Activated T-cell treated with anti-CD3 and anti-CD28 coated beads, Interleukin-2, amount 50 U/mL, for 72 hours (primary cell): ENCODE measurements at places on chromosomes 7 and 10.
A peak's percentile ranks its signal among the peaks of the same experiment; 100 is the strongest.

DNA sequence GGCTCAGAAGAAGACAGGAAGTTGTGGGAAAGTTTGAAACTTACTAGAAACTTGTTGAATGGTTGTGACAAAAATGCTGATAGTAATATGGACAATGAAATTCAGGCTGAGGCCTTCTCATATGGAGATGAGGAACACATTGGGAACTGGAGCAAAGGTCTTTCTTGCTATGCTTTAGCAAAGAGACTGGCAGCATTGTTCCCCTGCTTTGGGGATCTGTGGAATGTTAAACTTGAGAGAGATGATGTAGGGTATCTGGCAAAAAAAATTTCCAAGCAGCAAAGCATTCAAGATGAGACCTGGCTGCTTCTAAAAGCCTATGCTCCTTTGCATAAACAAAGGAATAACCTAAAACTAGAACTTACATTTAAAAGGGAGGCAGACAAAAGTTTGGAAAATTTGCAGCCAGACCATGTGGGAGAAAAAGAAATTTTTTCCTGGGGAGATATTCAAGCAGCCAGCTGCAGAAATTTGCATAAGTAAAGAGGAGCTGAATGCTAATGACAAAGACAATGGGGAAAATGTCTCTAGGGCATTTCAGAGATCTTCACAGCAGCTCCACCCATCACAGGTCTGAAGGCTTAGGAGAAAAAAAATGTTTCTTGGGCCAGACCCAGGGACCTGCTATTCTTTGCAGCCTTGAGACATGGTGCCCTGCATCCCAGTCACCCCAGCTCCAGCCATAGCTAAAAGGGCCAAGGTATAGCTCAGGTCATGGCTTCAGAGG lies 16.5 kb upstream of the KCND2 start:
- no peak for DNase-seq

GRCh38 chr7:122901250-122901649 lies 15.0 kb upstream of the CADPS2 start:
- no peak for DNase-seq

- no peak for DNase-seq
Measured at GRCh38 chr10:125159932-125160855, at the start of gene CTBP2. TSS of gene CTBP2 (minus strand) at chr10:125160563.

DNA sequence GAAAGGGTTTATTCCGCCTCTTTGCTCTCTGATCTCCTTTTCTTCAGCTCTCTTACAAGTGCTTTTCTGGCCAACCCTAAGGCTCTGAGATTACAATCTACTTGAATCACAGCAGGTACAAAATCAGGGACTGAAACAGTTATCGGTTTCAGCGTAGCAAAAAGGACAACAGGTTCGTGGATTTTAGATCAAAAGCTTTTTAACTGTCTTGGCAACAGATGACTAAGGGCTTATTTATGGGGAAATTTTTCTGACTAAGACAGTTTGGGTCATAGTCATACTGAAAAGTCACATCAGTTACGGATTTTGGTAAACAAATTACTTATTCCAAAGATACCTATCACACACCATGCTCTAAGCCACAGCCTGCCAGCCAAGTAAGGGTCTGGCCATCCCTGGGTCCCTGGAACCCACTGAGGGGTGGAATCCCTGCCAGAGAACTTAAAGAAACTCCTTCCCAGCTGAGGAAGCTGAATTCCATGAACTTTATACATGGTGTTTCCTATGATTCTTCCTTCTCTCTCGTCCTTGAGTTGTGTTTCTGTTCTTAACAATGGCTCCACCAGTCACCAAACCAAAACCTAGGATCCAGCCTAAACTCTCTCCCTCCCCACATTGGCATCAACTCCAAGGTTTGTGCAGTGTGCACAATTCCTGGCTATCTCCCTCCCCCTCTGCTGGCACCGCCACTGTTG lies 169.3 kb downstream of the FAM107B start:
- DNase-seq: peak; percentile 58
